ENCODE measurements at places on chromosomes 16 and 17.

DNA sequence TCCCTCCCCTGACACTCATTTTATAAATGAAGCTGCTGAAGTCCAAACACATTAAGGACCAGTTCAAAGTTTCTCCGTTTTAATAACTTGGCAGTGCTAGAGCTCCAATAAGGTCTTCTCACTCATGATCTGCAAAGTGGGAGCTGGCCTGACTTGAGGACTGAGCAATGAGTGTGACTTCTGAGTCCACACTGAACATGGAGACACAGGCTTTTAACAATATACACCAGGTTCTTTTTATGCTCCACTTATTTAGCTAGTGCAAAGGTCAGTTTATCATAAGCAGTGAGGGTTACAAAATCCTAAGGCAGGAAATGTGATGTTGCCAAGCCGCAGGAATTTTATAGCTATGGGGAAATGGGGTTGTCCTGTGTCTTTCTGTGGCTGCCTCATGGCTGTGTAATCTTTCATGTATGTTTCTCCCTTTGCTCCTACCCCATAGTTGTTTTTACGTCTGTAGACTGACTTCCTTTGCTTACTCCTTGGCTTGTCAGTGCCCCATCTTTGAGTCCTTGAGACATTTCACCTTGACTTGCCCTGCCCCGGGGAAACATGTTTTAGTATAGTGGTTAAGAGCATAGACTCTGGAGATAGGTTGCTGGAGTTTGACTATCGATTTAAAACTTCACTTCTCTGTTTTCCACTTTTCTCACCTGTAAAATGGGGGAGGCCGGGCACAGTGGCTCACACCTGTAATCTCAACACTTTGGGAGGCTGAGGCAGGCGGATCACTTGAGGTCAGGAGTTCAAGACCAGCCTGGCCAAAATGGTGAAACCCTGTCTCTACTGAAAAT lies 12.2 kb upstream of the MMD start:
- DNase-seq = no peak

- DNase-seq = no peak
These were observed 28.1 kb downstream of the KIAA0513 start for GRCh38 chr16:85055493-85056210.

GRCh38 chr17:50205963-50206505 lies 4.6 kb upstream of the COL1A1 start:
- DNase-seq = no peak

DNA sequence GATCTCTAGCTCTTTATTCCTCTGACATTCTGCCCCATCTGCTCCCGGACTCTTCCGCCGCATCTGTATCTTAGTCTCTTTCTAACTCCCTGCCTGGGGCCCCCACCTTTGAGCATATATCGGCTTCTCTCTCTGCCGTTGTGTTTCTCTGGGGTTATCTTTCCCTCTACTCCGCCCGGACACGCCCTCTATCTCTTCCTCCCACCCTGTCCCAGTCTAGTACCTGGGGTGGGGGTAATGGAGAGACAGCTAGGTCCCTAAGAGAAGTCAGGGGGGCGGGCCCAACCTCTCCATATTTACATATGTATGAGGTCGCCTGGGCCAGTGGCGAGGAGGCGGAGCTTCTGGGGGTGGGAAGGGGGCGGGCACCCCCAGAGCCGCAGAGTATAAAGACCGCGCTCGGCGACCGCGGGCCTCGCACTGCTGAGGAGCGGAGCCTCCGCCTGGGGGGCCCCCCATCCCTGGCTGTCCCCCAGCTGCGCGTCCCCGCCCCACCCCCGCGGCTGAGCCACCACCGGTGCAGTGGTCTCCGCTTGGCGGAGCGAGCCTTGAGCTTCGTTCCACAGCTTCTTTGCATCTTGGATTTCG lies at the start of gene ATP1B2:
TSS of gene ATP1B2 (plus strand) at position 418 of the 588 bp plus-strand sequence. CDS start 593 bp downstream, outside the sequence.
- DNase-seq = no peak

- no peak for DNase-seq
These were observed 1.8 kb downstream of the TMIGD1 start for GRCh38 chr17:30332057-30332542.

- no peak for DNase-seq
These were observed 21.0 kb upstream of the G6PC1 start for GRCh38 chr17:42879596-42879985.

DNA sequence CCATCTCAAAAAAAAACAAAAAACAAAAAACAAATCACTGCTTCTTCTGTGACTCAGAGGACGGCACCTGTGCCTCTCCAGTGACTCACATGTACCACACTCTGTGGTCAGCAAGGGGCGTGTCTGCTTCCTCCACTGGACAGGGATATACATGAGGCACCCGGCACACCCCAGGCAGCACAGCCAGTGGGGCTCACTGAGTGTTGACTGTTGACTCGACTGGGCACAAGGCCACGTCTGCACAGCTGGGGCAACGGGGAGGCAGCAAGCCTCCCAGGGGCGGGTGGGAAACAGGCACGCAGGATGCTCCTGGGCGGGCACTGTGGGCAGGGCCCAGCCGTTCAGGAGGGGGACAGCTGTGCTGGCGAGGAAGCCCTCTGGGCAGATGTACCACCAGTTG lies 64.1 kb downstream of the TIMM22 start:
- no peak for DNase-seq

- DNase-seq = no peak
These were observed 8.7 kb downstream of the CYBC1 start for GRCh38 chr17:82441691-82442487.

DNA sequence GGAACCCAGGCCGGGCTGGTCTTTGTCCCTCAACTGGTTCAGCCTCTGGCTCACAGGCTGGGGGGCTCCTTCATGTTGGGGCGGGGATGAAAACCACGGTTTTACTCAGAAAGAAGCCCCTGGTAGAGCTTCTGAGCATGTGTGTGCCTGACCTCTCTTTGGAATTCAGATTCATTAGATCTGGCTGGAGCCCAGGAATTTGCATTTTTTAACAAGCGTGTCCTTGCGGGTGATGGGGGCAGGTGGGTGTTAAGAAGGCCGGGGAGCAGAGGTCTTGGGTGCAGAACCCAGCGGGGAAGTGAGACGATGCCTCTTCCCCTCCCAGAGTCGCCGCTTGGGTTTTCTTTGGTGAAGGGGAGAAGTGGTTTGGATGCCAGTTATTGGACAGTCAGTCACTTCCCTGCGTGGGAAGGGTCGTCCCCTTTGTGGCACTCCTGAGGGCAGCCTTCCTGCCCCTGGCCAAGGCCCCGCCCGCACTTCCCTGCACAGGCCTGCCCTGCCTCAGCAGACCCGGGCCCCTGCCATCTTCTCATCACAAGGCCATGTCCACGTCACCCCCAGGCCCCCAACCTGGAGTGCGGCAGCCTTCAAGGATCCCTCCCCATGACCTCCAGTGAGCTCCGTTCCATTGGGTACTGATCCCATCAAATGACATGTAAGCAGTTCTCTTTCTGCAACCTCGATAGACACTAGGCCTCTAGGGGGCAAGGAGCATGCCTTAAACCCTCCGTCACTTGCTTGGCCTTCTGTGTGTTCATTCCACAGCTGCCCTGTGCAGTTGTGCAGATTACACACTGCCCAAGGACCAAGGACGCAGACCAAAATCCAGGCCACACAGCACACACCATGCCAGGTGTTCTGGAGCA lies 177.7 kb upstream of the CIBAR2 start:
- DNase-seq = no peak

DNA sequence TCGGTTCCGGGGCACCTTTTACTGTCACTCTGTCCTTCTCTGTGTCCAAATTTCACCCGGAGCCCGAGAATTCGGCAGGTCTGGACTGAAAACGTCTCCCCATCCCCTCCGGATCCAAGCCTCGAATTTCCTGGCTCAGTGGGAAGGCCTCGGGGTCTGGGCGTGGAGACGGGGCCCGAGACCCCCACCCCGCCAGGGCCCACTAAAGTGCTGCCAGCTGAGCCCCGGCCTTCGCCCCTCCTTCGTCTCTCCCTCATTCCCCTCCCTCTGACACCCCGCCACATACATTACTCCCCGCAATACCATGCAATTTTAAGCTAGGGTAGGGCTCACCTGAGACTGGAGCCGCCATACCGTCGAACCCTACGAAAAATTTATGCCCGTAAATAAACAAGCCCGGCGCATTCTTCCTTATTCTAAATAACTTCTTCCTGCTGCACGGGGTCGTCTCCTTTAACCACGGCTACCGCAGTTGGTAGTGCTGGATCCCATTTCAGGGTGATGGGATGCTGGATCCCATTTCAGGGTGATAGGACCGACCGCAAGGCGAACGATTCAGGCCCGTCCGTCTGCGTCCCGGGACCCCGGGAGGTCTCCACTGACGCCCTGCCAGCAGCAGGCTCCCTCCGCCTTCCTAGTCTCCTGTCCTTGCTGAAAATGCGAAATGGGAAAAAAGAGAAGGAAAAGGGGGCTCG lies 4.4 kb upstream of the OR1F1 start:
- DNase-seq = no peak

DNA sequence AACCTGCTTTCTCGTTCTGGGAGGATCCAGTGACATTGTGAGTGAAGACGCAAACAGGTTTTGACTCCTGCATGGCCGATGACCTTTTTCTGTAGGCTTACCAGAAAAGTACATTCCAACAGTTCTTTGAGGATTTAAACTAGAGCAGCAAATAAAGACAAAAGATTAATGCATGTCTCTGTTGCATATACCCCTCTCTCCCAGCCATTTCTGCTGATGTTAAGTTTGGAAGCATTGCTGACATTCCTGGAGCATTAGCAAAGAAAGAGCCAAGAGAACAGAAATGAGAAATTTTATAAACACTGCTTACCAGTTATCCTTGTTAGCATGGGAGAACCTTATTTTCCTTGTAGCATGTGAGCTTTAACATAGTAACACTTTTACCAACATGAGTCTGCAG lies 49.3 kb downstream of the SIAH1 start:
- DNase-seq = no peak

DNA sequence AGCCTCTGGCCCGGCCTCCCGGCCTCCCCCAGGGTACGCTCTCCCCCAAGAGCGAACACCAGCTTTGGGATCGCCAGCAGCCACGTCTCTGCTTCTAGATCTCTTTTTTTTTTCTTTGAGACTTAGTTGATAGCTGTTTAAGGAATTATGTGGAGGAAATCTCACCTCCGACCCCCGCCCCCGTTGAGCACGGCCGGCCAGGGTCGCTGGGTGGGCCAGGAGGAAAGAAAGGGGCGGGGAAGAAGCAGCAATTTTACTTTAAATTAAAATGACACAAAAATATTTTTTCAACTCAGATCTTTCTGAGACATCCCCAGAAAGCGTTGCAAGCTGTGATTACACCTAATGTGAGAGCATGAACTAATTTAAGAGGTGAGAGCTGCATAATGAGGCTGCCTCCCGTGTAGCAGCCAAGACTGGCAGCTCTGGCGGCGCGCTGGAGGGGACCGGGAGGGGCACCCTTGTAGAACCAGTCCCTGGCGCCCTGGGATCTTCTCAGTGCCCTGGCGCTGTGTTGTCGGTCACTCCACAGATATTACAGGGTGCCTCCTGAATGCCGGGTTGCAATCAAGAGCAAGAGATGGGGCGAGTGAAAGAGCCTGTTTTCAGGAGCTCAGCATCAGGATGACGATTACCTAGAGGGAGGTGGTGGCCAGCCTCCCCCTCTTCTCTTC lies 1.9 kb upstream of the CBLN1 start:
- DNase-seq = no peak

GRCh38 chr17:8835631-8836364 lies 31.7 kb downstream of the PIK3R6 start:
- no peak for DNase-seq

GRCh38 chr16:87838643-87839541 lies 30.4 kb downstream of the SLC7A5 start:
- DNase-seq = no peak

DNA sequence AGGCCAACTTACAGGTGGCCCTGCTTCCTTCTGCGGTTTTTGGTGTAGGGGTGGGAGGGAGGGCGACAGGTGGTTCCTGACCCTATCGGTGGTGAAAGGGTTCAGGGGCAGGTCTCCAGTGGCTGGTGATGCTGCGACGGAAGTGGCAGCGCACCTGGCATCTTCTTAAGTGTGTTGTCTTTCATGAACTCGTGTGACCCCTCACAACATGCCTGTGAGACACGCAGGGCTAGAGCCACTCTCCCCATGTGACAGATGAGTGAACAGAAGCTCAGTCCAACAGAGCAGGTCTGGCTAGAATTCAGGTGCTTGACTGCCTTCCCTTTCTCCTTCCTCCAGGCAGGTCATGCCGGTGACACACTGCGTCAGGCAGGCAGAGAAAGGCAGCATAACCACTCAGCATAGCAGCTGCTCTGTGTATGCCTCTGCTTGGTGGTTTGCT lies 8.0 kb downstream of the TNFAIP1 start:
- no peak for DNase-seq

DNA sequence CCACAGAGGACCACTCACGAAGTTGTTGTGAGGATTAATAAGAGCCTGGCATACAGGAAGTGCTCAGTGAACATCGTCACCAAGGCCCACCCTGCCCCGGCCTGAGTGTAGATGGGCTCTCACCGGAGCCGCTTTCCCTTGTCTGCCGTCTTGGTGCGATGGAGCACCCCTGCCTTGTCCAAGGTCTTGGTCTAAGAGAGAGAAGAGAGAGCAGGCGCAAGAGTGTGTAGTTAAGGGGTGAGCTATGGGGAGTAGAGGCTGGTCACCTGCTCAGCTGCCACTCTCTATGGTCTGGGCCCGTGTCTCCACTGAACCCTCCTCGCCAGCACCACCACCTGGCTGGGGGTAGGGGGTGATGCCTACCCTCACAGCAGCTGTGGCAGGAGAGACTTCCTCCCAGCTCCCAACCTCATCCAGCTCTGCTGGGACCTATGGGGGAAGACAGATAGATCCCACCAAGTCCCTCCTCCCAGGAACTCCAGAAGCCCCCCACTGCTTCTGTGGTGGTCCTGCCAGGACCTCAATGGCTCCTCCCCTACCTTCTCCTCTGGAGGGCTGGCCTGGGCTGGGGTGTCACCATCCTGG lies 28.7 kb downstream of the ARHGAP27 start:
- no peak for DNase-seq

DNA sequence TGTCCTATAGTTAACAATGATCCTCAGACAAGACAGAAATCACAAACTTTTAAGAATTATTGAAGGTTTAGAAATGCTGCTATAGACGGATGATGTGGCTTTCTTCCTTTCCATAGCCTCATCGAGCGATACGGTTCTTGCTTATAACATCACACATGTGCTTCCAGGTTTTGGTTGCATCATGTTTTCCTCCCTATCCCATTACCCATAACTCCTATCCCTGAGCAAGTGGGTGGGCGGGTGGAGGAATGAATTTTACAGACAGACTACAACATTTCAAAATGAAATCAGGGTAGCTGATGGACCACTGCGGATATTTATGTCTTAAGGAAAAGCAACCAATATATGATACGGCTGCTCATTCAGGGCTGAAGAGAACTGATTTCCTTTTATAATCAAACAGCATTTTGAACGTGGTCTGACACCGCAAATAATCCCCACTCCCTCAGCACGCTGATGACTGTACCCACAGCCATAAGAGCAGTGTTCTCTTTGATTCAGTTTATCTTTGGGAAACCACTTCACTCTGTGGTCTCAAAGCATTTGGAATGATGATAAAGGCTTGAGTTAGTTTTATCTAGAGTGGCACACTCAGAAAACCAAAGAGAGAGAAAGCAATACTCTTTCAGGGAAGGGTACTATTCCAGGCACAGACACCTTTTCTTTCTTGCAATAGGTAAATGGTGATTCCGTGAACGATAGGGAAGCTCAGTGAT lies 4.6 kb upstream of the AKTIP start:
- no peak for DNase-seq

GRCh38 chr17:78411241-78411857 lies 32.9 kb downstream of the PGS1 start:
- no peak for DNase-seq
